ENCODE measurements at places on chromosomes 13 and 19. TPM values are rescaled to one million over a fixed set of nuclear protein-coding genes. Genes with fewer than 3 reads are reported as not detected.
A peak's percentile ranks its signal among the peaks of the same experiment; 100 is the strongest.

Gene THSD8
- 1.2 TPM for total RNA-seq

Gene BCAM
- total RNA-seq: 161 TPM

DNA sequence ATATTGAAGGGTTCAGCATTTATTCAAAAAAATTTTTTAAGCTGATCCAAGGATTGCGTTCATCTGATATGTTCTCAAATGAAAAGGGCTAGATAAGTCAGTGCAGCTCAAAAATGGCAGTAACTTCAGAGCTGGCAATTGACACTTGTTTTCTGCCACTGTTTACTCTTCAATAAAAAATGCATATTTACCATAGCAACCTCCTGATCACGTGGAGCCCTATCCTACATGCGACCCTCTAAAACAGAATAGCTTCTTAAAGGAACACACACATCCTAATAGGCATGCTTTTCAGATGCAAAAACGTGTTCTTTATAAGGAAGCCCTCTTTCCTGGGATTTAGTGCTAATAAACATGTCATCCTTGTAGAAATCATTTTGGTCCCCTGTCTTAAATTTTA is 150.2 kb downstream of the ZNF536 start:
- H3K27ac ChIP-seq: no peak overlapping the region
- H3K36me3 ChIP-seq: no peaks in the 10 kb centered on the region
- H3K27me3 ChIP-seq: no peaks in the 10 kb centered on the region
- H3K4me1 ChIP-seq: no peaks in the 10 kb centered on the region

- H3K36me3 ChIP-seq: no peaks in the 10 kb centered on the region
- no peak overlapping the region for H3K27ac ChIP-seq
- no peak for DNase-seq
- no peaks in the 10 kb centered on the region for H3K4me1 ChIP-seq
These were observed 10.8 kb downstream of the EDNRB start for GRCh38 chr13:77907666-77908341.

Gene ZNF682
- 4.2 TPM for total RNA-seq

Gene EFNA2
- total RNA-seq: not detected

Gene GFY
- total RNA-seq: not detected

DNA sequence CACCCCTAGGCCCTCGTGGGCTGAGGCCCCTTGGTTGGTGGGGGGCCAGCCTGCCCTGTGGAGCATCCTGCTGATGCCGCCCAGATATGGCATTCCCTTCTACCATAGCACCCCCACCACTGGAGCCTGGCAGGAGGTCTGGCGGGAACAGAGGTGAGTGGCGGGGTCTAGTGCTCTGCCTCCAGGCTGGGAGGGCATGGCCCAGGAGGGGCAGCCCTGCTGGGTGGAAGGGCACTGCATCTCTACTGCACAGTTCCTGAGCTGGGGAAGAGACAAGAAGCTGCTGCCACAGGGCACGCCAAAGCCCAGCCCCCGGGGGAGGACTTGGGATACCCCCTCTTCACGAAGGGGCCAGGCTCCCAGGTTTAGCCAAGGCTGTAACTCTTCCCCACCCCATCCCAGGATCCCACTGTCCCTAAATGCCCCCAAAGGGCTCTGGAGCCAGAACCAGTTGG is 2.4 kb upstream of the KMT2B start:
- DNase-seq: no peak
- H3K4me3 ChIP-seq: no peak overlapping the region
- H3K36me3 ChIP-seq: no peaks in the 10 kb centered on the region
- H3K27me3 ChIP-seq: no peaks in the 10 kb centered on the region
- no peaks in the 10 kb centered on the region for H3K4me1 ChIP-seq
- H3K27ac ChIP-seq: no peak overlapping the region

GRCh38 chr19:15210323-15210781 is 9.6 kb upstream of the NOTCH3 start:
- no peaks in the 10 kb centered on the region for H3K36me3 ChIP-seq
- peak; percentile 90 for DNase-seq
- H3K4me3 ChIP-seq: no peak overlapping the region
- H3K27ac ChIP-seq: no peak overlapping the region

DNA sequence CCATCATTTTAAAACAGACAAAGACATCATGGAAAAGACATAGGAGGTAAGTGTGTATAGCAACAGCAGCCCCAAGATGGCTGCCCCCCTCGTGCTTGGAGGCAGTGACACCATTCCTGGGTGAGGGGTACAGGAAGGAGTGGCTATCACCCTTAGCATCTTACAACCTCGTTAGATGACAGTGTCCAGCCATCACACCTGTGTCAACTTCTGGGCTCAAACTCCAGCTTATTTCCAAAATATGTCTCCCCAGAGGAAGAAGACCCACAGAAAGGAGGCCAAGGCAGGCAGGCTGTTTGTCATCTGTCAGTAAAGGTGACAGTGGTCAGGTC is 27.5 kb downstream of the EPS15L1 start:
- no peak overlapping the region for H3K4me3 ChIP-seq
- no peak overlapping the region for H3K27ac ChIP-seq
- H3K4me1 ChIP-seq: no peaks in the 10 kb centered on the region

DNA sequence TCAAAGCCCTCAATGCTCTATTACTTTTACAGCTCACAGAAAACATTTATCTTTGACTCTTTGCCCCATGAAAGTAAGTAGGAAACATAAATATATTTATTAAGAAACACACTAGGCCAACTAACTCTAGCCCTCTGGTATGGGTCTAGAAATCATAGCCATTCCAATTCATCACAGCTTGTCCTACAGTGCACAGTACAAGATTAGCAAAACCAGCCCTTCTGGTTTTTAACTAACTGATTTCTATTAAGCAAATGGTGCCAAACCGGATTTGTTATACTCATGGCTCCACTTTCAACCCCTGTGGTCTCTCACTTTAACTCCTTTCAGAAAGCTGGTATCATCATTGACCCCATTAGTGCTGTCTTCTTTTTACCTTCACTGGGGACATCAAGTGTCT is 5.6 kb upstream of the LRRC63 start:
- H3K4me3 ChIP-seq: no peak overlapping the region
- H3K27ac ChIP-seq: no peak overlapping the region
- H3K27me3 ChIP-seq: no peaks in the 10 kb centered on the region

Gene DNMT1
- 59.6 TPM for total RNA-seq

Gene IGFL2
- total RNA-seq: 0.36 TPM
